ENCODE measurements at places on chromosomes 3 and 15. TPM values are rescaled to one million over a fixed set of nuclear protein-coding genes. Genes with fewer than 3 reads are reported as not detected.
A peak's percentile ranks its signal among the peaks of the same experiment; 100 is the strongest.

- peak; percentile 89 for DNase-seq
Measured at GRCh38 chr3:159988617-159989271, at the start of gene IL12A. IL12A (plus strand) TSS chr3:159988835.

- DNase-seq, result no peak
Measured at GRCh38 chr15:60554494-60554893, 75.6 kb upstream of the ICE2 start.

GRCh38 chr15:76223521-76223920, 87.7 kb downstream of the ETFA start:
- no peak for DNase-seq

TM4SF18 gene
- total RNA-seq, result 0.27 TPM

SLC12A6 gene
- 123 TPM for total RNA-seq

DNA sequence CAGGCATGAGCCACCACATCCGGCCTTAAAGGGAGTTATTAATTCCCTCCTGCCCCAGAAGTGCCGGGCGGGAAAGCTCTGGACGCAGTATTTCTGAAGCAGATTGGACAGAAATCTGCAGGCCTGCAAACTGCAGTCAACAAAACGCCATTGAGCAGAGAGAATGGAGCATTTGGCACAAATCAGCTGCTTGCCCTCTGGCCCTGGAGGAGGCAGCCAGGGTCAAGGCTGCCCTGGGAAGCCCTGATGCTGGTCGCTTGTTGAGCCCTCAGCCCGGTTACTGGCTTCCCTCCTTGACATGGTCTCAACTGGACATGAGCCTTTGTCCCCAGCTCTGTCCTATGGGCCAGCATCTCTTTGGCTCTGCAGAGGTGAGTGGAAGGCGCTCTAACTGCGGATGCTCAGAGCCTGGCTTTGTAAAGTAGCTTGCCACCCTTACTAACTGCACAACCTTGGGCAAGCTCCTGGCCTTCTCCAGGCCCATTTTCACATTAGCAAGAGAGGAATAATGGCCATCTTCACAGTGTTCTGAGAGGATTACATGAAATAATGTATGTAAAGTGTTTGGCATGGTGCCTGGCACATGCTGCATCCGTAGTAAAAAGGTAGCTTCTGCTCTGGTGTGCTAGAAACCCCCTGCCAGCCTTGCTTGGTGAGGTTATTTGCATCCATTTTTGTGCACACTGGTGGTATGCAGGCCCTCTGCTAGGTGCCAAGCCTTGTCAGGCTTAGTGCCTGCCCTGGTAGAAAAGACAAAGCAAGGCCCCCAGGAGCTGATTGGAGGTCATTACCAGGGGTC, 4.1 kb downstream of the SEMA4B start:
- DNase-seq, result no peak

- DNase-seq, result peak; percentile 11
Measured at GRCh38 chr3:43782541-43782940, 91.8 kb downstream of the ABHD5 start.

DNA sequence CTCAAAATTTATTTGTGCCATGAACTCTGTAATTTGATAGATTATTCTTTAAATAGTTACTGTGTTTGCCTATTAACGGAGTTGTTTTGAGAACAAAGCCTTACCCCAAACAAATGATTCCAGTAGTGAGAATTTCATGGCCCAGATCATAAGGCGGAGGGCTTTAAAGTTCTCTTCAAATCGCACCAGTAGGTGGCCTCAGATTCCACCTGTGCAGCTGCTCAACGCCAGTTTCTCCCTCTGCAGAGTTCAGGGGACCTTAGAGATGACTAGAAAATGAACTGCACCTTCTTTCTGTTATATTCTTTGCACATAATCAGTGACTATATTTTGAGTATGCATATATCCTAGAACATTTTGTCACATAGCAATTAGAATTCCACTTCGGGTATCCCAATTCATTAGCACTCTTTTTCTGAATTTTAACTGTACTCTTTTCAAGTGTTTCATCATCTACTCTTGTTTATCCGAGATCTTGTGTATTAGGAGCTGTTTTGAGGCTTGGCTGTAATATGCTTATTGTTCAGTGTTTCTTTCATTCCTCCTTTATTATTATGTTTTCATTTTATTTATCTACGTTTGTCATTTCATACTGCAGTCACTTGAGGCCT, 232.6 kb upstream of the CHRM5 start:
- DNase-seq, result peak; percentile 29

DNA sequence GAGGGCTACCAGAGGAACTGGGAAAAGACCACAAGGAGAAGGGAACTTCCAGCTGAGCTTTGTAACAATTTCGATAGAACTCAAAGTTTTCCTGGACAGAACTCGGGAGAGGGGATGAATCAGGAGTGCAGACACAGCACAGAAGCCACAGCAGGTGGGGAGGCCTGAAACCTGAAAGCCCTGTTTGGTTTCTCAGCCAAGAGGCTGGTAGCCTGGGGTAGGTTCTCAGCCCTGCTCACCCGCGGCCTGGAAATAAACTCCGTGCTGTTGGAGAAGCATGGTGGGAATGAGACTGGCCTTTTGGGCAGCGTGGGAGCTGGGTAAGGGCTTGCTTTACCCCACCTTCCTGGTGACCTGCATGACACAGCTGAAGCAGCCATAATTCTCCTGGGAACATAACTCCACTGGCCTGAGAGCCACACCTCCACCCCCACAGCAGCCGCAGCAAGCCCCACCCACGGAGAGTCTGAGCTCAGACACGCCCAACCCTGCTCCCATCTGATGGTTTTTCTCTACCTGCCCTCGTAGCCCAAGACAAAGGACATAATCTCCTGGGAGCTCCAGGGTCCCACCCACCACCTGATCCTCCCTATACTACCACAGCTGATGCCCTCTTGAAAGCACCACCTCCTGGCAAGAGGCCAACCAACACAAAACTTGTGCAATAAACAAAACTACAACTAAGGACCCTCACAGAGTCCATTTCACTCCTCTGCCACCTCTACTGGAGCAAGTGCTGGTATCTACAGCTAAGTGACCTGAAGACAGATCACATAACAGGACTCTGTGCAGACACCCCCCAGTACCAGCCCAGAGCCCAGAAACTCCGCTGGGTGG, 52.5 kb upstream of the CHRM5 start:
- no peak for DNase-seq

LCTL gene
- not detected for total RNA-seq

- no peak for DNase-seq
Measured at GRCh38 chr3:27281671-27282150, 87.5 kb downstream of the NEK10 start.

- no peak for DNase-seq
Measured at GRCh38 chr15:43985976-43986680, 159.3 kb downstream of the WDR76 start.

- peak; percentile 13 for DNase-seq
Measured at GRCh38 chr3:133494469-133494868, 79.0 kb upstream of the CDV3 start.

GRCh38 chr15:91782221-91782620, 71.3 kb upstream of the SLCO3A1 start:
- no peak for DNase-seq

- DNase-seq, result peak; percentile 43
Measured at GRCh38 chr3:112604536-112604935, 36.4 kb downstream of the CCDC80 start.

GRCh38 chr3:69214241-69214640, 91.8 kb upstream of the LMOD3 start:
- no peak for DNase-seq

GRCh38 chr3:59084583-59084982, 34.8 kb upstream of the CFAP20DC start:
- DNase-seq, result no peak

DNA sequence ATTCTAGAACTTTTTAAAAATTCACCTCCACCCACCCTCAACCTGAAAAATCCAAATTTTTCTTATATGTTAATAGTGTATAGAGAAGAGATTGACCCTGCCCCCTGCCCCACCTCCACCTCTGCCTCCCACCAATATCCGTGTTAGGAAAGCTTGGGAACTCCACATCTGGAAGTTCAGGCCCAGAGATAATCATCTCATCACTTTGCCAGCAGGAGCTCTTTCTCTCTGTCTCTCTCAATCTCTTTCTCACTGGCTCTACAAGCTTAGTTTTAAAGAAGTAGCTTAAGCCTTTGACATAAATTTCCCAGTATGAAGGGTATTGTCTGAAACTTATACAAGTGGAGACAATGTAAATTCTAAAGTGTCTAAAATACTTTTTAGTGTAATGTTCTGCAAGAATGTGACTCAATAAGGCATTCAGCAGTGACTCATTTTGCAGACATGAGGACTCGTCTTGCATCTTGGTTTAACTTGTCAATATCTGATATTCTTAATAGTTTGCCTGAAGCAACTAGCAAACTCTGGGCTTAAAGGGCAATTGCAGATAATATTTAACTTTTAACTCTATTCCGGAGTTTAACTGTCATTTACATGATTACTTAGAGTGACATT, 299.8 kb upstream of the EPHA3 start:
- no peak for DNase-seq

- DNase-seq, result no peak
Measured at GRCh38 chr15:87142096-87142495, 1062.4 kb downstream of the AGBL1 start.

CLRN1 gene
- total RNA-seq, result not detected

GOLGA8M gene
- total RNA-seq, result 1.1 TPM

DNA sequence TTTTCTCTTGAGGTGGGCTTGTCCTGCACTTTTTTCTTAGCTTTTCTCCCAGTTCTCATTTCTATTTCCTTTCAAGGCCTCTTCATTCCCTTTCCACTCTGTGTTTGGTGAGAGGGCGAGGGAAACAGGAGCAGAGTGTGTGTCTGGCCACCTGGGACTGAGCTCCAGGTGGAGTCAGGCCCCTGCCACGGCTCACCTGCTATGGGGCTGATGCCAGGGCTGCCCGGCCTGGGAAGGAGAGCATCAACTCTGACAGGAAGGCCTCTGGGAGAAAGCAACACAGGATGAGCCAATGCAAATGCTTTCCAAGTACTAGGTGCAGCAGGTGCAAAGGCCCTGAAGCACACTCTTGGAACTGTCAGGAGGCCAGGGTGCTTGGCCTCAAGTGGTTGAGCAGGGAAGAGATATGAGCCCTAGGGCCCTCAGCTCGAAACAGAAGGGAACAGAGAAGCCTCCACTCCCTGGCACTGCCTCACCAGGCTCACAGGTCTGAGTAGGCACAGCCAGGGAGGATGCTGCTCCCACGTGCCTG, 27.3 kb upstream of the DUSP7 start:
- DNase-seq, result no peak

- no peak for DNase-seq
Measured at GRCh38 chr15:38148471-38148870, 104.2 kb upstream of the SPRED1 start.

DNA sequence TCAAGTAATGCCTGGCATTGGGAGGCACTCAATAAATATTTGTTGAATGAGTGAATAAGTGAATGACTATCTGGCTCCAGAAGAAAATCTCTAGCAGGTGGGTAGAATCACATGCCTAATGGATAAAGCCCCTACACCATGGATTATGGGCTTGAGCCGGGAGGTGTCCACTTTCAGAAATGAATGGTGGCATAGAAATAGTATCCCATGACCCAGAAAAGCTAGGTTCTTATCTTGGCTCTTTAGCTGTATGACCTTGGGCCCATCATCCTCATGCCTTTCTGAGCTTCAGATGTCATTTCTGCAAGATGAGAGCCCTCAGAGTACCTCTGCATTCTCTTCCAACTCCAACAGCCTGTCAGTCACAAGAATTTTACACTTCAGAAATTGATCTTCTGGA, 37.3 kb upstream of the TNIK start:
- DNase-seq, result no peak

SSR3 gene
- total RNA-seq, result 96.1 TPM

CD200R1 gene
- 0.54 TPM for total RNA-seq

DNA sequence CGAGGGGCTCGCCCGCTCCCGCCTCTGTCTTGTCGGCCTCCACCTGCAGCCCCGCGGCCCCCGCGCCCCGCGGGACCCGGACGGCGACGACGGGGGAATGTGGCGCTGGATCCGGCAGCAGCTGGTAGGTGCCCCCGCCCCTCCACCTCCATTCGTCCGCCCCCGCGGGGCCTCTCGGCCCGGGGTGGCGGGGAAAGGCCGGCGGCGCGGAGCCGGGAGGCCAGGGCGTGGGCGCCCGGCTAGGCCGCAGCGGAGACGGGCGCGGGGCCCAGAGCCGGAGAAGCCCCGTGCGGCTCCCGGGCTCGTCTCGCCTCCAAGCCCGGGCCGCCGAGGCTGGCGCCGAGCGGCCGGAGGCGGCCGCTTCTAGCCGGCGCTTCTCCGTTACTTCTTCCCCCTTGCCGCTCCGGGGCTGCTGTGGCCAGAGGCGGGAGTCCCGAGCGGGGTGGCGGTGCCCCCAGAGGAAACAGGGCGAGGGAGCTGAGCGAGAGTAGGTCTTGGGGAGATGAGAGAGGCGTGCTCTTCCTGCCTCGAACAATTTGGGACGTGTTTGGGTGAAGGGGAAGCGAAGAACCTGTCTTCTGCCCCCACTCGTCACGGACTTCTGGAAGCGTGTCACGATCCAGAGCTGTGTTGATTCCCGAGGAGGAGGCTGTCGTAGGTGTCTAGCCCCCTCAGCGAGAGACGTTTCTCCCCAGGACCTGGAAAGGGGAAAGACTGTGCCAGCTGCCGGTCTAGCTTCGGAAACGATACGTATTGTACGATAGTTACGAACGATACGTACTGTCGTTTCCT, 555 bp downstream of the ATP11B start:
- DNase-seq, result peak; percentile 29

DNA sequence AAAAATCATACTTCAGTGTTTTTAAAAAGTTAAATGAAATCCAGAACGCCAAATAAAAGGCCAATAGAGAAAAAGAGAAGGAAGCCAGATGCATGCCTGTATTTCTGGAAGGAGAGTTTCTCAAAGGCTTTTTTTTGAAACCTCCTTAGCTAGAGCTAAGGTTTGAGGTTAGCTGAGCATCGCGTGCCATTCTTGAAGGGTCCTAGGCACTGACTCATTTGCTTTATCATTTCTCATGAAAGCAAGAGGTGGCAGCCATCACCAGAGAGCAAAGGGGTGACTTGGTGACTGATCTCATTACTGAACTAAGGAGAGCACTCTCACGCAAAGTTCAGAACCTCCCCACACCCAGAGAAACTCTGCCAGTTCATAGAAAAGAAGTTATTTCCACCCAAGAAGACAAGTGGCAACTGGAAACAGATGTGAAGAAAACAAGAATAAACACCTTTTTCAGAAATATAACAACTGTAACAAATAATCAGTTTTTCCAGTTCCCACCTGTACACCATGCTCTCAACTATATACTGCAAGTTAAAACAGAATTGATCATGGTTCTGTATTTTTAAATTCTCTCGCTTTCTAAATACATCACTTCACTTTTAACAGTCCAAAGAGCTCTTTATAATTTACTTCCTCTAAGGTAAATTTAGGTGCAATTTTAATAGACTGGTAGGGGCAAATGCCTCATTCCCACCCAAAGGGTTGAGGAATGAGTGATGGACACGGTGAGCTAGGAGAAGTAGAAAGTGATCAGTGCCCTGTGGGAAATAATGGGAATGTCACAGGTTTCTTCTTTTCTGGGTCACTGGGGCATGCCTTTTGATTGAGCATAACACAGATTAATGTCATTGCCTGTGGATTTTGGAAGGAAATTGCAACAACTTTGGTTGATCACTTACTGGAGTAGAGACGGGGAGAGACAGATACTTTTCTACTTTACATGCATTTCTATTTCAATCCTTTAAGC, 24.7 kb downstream of the GPR15 start:
- DNase-seq, result peak; percentile 39

GRCh38 chr3:111662907-111663306, 67.8 kb upstream of the ZBED2 start:
- no peak for DNase-seq

OR4M2 gene
- not detected for total RNA-seq

GRCh38 chr3:191005790-191006189, 143.3 kb upstream of the GMNC start:
- DNase-seq, result no peak

RTP3 gene
- total RNA-seq, result not detected

B3GALNT1 gene
- total RNA-seq, result 12.7 TPM
